A549 (cell line): ENCODE measurements at places on chromosomes 12 and 14.

GRCh38 chr12:58253663-58254062 lies 312.3 kb downstream of the ATP23 start:
- DNase-seq: no peak

DNA sequence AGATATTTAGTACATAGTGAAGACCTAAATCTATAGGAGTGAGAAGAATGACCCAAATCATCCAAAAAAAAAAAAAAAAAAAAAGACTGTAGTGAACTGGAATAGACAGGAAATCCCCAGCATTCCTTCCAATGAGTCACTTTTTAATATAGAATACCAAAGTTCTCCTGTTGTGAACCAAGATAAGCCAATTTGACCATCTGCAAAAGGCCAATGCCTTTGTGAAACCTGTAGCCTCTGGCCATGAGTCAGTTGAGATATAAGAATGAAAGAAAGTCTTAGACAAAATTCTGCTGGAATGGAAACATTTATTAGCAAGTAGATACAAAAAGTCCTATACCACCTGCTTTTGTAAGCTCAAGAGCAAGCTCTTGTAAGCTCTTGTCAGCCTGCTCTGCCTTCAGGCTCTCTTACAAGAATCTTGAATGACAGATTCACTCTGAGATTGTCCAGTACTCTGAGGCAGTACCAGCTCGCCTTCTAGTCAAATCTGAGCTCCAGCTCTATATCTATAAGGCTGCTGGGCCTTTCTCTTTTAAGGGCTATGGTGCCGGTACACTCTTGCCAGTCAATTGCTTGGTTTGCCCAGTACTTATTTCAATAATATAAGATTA lies 243.0 kb upstream of the TMTC1 start:
- DNase-seq: no peak

- no peak for DNase-seq
Measured at GRCh38 chr12:119836781-119837180, 40.3 kb downstream of the CIT start.

GRCh38 chr12:18908191-18908590 lies 170.3 kb downstream of the CAPZA3 start:
- DNase-seq: no peak

GRCh38 chr12:111173391-111173790 lies 195.5 kb downstream of the PHETA1 start:
- no peak for DNase-seq

- no peak for DNase-seq
Measured at GRCh38 chr12:89339526-89339925, 12.8 kb downstream of the DUSP6 start.

DNA sequence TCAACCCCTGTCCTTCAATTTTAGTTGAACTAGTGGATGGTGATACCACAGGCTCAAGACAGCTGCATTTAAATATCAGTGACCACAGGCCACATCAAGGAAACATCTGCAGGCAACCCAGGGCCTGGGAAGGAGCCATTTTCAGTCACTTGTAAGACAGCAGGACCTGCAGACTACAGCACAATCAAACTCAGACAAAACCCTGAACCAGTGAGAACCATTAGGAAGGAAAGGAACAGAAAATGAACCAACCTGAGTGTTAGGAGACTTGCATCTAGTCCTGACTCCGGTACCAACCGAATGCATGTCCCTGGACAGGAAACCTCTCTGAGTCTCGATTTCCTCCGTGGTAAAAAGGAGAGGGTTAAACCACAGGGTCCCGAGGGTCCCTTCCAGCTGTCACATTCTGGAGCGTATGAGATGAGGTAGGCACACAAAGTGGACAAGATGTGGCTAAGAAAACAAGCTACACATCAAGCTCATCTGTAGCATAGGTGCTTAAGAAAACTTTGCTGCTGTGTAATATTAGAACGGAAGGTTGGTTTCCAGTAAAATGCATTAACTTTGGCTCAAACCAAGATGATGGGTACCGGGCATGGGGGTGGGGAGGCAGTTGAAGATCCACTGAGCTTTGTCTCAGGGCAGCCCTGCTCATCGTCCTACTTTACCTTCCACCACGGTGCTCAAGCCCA lies 1.6 kb upstream of the CDKN1B start:
- peak; percentile 12 for DNase-seq
